Caudate nucleus (tissue), 63 donors: ENCODE measurements at places on chromosomes 12 and 14.

- DNase-seq = peak; percentile 36
Measured at GRCh38 chr12:6563448-6564050, 4.5 kb downstream of the NOP2 start.

DNA sequence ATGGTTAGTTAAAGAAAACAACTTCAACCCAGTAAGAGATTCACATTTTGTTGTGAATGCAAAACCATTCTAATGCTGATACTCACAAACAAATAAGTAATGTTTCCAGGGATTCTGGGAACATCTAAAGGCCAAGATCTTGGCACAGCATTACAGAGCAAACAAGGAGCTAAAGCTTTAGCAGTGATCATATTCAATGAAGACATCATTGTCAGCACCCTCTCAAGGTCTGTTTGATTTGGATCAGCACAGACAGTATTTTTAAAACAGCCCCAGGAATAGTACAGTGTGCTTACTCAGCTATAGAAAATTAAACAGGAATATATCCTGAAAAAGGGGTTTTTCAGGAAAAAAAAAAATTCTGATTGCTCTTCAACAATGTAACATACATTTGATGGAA lies 71.4 kb downstream of the TMEM260 start:
- no peak for DNase-seq

- no peak for DNase-seq
Measured at GRCh38 chr12:105562199-105562971, 231.9 kb downstream of the C12orf75 start.

- no peak for DNase-seq
Measured at GRCh38 chr12:10540776-10541205, 35.1 kb downstream of the EIF2S3B start.

DNA sequence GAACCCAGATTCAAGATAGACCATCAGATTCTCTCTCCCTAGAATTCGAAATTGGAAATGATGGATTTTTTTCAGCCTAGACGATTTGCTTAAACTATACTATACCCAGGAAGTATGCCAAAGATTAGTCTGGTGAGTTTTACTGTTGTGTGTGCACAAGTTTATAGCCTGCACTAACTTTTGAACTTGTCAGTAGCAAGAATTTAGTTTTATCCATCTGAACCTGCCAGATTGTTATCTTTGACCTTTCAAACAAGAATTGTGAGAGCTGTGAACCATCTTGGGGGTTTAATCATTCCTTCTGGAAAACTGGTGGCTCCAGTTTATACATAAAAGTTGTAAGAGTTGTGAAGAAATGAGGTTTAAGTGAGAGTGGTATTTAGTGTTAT lies 243.5 kb upstream of the DAAM1 start:
- no peak for DNase-seq

DNA sequence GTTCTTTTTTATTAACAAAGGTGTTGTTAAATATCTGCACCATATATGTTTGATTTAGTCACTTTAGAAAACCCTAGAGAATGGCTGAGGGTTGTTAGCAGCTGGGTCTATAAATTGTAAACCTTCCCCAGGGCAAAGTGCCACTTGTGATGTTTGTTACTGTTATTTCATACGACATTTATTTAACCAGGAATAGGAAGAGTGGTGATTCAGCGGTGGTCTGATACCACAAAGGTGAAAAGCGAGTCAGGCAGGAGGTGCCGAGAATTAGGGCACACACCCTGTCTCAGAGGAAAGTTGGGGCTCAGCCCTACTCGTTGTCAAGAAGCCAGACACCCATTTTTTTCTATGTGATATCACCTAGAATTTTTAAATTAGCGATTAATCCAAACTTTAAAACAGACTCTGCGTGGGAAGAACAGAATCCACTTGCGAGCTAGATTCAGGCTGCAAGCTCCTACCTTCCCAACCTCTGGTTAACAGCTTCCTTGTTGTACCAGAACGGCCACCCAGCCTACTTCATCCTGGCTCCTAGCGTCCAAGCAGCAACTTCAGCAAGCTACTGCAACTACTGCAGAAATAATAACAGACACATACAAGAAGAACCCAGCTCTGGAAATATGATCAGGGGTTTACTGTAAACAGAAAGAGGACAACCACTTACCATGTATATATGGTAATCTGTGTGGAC lies 126.7 kb downstream of the TMEM132D start:
- no peak for DNase-seq

DNA sequence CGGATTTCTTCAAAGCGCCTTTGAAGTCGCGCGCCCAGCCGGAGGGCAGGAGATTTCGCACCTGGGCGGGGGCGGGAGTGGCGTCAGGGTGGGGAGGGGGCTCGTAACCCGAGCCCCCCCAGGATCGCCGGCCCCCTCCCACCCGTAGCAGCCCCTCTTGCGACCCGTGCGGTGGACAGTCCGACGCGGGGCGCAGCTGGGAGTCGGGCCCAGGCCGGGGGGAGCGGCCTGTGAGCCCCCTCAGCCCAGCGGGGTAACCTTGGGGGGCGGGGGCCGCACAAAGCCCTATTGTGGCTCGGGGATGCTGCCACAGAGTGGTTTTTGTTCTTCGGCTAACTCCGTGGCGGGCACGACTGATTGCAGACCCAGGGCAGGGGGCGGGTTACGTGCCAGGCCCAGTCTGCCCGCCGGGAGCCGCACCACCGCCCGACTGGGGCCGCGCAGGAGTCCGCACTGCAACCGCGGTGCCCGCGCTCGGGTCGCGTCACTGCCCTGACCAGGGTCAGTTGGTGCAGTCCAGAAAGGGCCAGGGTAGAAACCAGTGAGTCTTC lies 4.2 kb upstream of the AAAS start:
- DNase-seq = peak; percentile 90

- DNase-seq = no peak
Measured at GRCh38 chr14:104130974-104131651, 7.3 kb upstream of the KIF26A start.

DNA sequence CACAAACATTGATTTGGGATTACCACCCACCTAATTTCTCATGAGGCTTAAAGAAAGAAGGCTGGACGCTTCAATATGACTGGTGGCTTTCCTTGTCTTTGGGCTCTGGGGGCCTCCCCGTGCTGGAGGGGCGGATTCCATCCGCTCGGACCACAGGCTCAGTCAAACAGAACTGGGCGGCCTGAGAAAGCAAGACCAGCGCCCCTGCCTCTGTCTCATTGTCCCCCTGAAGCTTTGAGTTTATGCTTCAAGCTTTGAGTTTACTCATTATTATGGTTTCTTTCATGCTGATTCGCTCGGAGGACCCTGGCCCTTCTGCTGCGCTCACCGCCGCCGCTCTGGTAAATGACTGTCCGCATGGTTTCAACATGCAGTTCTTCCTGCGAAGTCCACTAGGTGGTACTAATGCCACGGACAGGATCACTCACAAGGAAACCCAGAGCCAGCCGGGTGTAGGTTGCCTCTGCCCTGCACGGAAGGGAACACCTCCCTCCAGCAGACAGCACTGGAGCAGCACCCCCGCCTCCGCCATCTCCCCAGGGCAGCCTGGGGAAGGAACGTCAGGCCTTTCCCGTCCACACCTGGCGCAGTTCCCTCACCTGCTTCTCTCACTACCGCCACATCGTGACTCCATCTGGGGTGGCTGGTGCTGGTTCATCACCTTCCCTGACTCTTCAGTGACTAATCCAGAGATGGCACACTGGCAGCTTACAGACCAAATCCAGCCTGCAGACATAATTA lies 13.2 kb upstream of the TIGAR start:
- no peak for DNase-seq

DNA sequence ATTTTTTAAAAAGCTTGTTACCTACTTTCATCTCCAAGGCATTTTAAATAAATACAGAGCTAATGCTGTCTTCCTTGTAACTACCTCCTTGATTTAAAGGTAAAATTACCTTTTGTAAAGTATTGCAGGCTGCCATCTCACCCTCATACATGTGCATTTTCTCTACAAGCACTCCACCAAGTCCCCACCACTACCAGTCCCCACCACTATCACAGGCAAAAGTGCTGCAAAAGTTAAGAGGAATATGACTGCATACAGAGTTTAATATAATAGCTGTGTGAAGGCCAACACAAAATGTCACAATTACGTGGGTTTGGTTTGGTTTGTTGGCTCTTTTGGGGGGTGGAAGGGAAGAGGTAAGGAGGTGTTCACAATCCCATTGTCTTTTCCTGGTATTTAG lies 9.6 kb downstream of the SIX1 start:
- no peak for DNase-seq

- no peak for DNase-seq
Measured at GRCh38 chr14:80172375-80173051, 38.8 kb downstream of the DIO2 start.

DNA sequence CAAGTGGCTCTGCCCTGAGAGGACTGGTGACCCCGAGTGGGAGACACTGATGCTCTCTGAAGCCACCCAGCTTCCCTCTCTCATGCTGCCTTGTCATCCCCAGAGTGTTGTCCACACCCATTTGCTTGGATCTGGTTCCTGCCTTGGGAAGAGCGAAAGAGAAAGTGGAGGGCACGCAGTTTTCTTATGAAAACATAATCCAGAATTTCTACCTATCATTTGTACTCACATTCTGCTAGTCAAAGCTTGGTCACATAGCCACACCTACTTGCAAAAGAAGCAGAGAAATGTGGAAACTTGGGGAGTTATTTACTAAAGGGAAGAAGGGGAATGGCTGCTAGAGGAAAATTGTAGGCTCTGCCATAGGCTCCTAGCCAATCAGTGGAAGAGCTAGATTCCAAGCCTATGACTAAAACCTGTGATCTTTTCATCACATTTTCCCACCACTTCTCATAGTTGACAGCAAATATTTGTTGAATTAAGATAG lies 326.3 kb downstream of the ZFP36L1 start:
- DNase-seq = no peak

GRCh38 chr12:104164634-104165033 lies 26.6 kb upstream of the NFYB start:
- no peak for DNase-seq

DNA sequence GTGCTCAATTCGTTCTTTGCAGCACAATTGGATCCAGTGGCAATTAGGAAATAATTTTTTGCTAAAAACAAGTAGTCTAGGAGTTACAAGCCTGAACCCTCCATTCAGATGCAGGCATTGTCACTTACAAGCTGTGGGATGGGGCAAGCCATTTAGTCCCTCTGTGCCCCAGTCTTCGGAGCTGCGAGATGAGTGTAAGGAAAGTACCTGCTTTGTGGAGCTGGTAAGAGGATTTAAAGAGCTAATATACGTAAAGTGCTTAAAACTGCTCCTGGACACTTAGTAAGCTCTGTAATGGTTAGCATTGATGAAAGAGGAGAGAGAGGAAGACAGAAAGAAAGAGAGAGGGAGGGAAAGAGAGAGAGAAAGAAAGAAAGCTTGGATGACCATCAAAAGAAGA lies 112.5 kb downstream of the LGMN start:
- DNase-seq = no peak

- DNase-seq = no peak
Measured at GRCh38 chr14:104882991-104883660, 18.1 kb downstream of the CEP170B start.

- no peak for DNase-seq
Measured at GRCh38 chr12:118436986-118437385, 60.6 kb downstream of the SUDS3 start.

DNA sequence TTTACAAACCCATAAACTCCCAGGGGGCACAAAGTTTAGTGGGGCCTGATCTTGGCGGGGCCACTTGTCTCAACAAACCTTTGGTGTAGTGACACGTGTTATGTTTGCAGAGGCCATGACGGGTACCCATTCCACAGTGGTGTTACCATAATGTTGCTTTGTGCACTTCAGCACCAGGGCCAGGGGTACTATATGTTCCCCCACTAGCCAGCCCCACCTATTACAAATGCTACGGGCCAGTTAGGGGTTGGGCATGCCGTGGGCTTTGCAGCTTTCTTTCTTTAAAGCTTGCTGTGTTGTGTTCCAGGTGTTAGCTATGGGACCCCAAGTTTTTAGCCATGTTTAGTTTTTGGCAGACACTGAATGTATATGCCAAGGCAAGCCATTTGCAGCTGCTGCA lies 30.8 kb upstream of the G2E3 start:
- no peak for DNase-seq

DNA sequence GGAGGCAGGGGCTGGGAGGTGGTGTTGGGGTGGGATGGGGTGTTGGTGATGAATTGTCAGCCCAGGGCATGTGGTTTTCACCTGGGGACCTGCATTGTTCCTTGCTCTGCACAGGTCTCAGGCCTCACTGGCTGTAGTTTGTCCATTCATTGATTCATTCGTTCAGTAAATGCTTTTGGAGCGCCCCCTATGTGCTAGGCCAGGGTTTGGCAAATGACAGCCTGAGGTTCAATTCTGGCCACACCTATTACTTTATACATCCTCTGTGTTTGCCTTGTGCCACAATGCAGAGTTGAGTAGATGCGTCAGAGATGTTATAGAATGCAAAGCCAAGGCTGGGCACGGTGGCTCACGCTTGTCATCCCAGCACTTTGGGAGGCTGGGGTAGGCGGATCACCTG lies 4.7 kb downstream of the ADCK1 start:
- DNase-seq = no peak

- peak; percentile 20 for DNase-seq
Measured at GRCh38 chr12:64625243-64626077, 15.2 kb downstream of the RASSF3 start.

GRCh38 chr14:55715889-55716288 lies 135.9 kb downstream of the KTN1 start:
- no peak for DNase-seq
